ENCODE measurements at places on chromosomes 3 and 15.

DNA sequence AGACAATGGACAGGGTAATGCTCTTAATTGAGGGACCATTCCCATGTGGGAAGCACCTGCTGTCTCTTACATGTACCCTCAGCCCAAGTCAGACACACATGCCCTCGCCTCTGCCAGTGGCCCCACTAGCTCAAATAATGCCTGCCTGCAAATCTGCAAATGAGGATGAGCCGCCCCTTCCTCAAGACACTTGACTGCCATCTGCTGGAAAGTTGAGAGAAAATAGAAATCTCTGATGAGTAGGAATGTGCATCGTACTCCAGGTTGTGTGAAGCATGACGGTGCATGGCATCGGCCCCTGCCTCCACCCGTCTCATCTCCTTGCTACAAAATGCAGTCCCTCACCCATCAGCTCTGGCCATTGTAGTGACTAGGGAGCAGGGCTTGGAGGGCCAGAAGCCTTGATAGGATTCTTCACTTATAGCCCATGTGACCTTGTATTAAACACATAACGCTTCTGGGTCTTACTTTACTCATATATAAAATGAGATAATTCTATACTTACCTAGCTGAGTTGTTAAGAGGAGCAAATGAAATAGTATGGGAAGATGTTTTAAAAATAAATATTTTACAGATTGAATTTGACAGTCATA is 6.3 kb upstream of the SCN5A start:
- peak; percentile 62 for DNase-seq

DNA sequence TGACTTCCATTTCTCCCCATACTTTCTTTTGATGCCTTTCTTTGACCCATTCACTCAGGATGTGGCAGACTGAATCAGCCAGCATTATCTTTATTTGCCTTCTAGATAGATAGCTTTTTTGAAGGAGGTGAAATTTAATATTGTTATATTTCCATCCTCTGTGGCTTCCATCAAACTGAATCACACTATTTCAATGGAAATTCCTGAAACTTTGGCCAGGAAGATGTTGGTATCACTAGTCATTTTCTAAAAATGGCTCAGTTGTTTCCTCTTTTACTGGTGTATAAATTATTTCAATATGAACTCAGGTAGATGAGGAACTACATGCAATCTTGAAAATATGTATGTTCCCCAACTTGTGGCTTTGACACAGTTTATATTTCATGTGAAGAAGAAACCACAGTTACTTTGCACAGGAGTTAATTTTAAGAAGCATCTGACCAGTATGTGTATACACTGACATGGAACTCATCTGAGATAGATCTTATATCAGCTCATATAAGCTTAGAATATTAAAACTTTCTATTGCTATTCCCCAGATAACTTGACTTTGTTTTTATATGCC is 248.3 kb downstream of the CGGBP1 start:
- DNase-seq: no peak

- no peak for DNase-seq
Observed at GRCh38 chr3:4461468-4462090, 5.5 kb downstream of the SUMF1 start.

GRCh38 chr3:150861851-150862250 is 43.4 kb downstream of the MINDY4B start:
- no peak for DNase-seq

- peak; percentile 38 for DNase-seq
Observed at GRCh38 chr15:59611276-59612260, at the start of gene GCNT3. Gene GCNT3, plus strand, starts transcription at chr15:59611783. Its CDS starts 6,456 bp downstream, at chr15:59618239.

All from suppressor macrophage (primary cell).